ENCODE measurements at places on chromosomes 13 and 19.
A peak's percentile ranks its signal among the peaks of the same experiment; 100 is the strongest.

DNA sequence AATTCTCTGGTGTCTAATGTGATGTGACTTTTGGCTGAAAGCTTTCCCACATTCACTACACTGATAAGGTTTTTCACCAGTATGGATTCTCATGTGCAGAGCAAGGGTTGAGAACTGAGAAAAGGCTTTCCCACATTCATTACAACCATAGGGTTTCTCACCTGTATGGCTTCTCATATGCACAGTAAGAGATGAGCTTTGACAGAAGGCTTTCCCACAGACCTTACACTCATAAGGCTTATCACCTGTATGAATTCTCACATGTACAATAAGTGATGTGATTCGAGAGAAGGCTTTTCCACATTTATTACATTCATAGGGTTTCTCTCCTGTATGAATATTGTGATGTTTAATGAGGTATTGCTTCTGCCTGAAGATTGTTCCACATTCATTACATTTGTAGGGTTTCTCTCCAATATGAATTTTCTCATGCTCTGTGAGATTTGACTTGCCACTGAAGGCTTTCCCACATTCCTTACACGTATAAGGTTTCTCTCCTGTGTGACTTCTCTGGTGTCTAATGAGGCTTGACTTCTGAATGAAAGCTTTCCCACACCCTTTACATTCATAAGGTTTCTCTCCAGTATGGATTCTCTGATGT lies 14.0 kb downstream of the ZNF260 start:
- no peak for DNase-seq

- DNase-seq: no peak
These were observed 2.6 kb upstream of the CARD8 start for GRCh38 chr19:48258350-48258749.

DNA sequence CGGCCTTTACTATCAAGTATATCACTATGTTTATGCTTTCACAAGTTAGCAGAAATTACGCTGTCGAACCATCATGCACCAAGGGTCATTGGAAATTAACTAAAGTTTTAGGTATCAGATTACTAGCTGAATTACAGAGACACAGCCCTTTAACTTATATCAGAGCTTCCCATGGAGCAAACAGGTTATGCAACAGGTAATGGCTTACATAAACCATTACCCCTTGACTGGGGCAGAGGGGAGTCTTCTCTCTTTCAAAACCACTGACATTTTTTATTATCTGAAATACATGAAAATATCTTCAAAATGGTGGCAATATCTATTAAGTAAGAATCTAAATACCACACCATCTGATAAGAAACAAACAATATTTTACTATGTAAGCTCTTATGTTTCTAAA lies 1692.9 kb upstream of the SLC10A2 start:
- DNase-seq: no peak

GRCh38 chr13:97535614-97536013 lies 101.6 kb downstream of the RAP2A start:
- no peak for DNase-seq

GRCh38 chr13:111518161-111518792 lies 197.8 kb downstream of the TEX29 start:
- no peak for DNase-seq

DNA sequence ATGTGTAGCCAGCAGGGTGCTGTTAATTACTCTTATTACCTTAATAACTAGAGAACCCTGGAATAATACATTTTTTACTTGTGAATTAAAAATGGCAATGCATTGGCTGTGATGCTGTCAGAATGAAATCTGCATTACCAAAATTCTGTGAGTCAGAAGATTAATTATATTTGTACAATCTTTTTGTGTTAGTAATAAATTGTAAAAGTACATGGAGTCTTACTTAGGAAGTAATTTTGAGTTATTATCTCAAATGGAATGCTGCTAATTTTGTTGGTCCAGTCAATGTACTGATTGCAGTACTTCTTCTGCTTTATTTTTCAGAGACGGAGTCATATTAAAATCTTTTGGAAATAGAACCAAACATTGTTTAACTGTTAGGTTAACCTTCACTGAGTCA lies 152.0 kb upstream of the SLC10A2 start:
- DNase-seq: no peak

DNA sequence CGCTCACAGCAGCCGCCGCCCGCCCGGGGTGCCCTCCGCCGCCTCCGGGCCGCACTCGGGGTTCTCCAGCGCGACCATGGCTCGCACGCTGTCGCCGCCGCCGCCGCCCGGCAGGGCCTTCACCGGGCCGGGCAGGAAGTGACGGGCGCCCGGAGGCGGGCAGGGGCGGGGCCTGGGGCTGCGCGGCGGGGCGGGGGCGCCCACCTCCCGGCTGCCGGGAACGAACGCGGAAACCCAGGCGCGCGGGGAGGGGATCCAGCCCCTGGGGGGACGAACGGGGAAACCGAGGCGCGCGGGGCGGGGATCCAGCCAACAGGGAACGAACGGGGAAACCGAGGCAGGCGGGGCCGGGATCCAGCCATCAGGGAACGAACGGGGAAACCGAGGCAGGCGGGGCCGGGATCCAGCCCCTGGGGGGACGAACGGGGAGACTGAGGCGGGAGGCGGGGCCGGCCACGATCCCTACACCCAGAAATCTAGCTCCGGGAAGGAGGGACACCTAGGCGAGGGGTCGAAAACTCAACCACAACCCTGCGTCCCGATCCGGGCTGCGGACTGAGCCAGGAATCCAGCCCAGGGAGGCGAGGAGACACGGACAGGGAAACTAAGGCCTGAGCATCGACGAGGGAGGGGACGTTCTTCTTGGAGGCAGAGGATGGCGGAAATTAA lies at the start of gene R3HDM4:
Gene R3HDM4, minus strand, starts transcription at position 140 of the 669 bp plus-strand sequence. Its CDS starts 62 bp downstream, at position 78.
- DNase-seq: peak; percentile 71

DNA sequence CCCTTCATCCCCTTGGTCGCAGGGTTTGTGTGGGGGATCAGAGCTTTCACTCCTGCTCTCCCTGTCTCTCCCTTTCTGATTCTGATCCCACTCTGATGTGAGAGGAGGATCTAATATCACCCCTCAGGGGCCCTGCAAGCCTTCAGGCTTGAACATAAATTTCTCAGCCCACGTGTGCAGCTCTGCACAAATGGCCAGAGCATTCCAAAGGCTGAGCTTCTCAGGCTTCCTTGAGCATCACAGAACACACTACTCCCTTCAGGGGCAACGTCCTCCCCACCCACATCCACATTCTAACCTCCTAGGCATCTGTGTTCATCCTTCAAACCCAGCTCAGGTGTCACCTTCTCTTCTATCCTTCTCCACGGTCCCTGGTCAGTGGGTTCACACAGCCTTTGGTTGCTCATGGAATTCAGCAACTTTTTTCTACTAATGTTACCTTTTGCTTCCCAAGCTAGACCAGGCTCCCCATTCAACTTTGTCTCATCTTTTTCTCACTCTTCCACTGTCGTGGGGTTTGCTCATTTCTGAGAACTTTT lies 24.4 kb upstream of the DOCK9 start:
- DNase-seq: no peak

GRCh38 chr19:36256064-36256463 lies 41.2 kb downstream of the ZNF146 start:
- no peak for DNase-seq

- DNase-seq: no peak
These were observed 362.5 kb downstream of the TDRD3 start for GRCh38 chr13:60759499-60759898.

GRCh38 chr13:46962281-46962941 lies 65.6 kb upstream of the HTR2A start:
- DNase-seq: no peak

- no peak for DNase-seq
These were observed 7.0 kb downstream of the SBNO2 start for GRCh38 chr19:1166872-1167573.

DNA sequence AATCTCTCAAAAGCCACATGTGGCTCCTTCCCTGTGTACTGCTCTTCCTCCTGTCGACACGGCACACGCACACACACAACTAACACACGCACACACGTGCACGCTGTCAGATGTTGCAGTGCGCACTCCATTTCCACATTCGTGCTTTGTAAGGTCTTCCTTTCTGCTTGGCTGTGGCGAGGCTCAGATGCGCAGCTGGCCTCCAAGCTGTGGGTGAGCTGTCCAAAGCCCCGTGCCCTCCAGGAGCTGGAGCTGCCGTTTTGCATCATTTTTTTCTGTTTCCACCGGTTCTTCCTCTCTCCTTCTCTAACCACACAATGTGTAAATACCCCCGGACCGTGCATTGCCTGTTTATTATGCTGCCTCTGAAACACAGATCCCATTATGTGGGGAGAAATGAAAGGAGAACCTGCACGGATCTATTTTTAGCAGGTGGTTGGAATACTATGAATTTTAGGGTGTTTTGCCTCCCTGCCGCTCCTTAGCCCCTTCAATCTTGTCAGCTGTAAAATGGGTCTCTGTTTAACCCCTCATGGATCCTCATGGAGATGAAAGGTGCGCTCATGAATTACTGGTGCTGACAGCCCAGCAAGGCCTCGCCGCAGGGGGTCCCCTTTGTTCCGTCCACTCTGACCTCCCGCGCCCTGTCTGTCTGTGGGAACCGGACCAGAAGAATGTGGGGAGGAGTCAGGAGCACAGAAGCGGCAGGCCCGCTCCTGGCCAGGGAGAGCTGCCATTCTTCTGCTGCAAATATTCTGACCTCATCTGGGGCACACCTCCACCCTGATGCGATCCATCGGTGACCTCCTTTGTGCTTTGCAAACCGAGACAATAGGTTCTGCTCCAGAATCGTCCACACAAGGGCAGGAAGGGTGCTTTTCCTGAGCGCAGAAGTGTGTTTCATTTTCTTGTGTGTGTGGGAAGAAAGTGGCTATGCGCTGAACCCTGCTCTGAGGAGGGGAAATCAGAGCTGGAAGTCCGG lies 137.7 kb downstream of the SOX1 start:
- no peak for DNase-seq

DNA sequence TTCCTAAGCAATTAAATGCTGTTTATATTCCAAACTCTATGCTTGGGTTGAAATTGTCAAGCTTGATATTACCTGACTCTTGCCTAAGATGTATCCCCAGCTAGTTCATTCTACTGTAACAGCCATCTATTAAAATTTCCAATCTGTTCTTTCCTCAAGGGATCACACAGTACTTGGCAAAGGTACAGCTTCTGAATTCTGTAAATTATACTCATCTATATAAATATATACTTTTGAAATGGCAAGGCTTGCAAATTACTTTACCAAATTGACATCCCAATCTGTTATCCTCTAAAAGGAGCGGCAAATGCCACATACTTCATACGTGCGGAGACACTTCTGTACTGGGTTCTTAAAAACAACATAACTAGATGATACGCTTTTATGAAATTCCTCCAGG lies 330.2 kb downstream of the DNAJC15 start:
- DNase-seq: no peak

GRCh38 chr13:76672420-76672819 lies 213.8 kb downstream of the KCTD12 start:
- no peak for DNase-seq

DNA sequence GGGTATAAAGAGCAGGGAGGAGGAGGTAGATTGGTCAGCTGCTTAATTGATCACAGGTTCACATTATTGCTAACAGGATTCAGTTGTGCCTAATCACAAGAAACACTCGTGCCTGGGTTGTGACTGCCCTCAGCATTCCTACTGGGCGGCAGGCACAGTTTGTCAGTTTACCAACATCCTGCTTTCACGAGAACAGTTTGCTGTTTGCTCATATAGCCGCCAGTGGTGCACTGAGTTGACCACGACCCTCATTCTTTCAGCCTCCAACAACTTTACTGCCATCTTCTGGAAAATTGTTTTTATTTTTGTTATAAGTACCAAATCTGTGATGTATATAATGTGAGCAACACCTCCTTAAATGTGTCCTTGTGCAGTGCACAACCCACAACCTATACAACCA lies 16.2 kb upstream of the IFT88 start:
- DNase-seq: no peak

DNA sequence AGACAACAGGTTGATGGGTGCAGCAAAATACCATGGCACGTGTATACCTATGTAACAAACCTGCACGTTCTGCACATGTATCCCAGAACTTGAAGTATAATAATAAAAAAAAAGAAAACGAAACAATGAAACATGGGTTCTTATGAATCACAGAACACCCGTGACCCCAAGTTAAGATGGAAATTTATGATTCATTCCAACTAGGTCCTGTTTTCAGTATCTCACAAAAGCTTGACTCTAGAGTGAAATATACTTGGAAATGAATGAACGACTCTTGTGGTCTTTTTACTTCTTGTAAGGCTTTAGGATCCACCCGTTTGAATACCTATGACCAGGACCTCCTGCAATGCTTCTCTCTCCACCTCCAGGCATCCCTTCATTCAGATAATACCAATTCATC lies 3.5 kb upstream of the LILRB4 start:
- no peak for DNase-seq

DNA sequence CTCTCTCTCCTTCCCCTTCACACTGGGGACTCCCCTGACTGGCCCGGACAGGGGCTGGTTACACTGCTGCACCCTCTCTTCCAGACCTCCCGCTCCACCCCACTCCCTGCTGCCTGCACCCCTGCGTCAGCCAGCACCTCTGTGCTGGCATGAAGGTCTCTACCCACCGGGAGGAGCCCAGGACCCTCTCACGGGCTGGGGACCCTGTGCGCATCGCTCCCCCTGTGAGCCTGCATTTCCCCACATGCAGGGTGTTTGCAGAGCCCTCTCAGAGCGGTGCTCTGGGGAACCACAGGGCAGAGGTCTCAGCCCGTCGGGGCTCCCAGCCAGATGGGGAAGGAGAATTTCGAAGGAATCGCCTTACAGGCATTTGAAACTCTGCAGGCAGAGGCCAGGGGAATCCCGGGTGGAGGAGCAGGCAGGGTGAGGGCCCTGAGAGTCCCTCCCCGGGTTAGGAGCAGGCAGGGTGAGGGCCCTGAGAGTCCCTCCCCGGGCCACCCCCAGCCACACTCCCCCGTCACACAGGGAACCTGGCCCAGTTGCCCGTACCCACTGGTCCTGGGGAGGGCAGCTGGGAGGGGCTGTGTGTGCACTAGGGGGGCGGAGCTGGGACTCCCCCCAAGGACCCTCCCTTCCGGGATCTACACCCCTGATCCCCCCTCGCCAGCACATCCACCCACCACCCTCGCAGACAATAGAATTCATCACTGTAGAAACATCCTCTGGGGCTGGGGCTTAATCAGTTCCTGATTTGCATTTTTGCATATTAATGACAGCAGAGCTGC lies 16.3 kb upstream of the TCF3 start:
- DNase-seq: no peak

- no peak for DNase-seq
These were observed 43.0 kb downstream of the ZAR1L start for GRCh38 chr13:32272021-32272683.

GRCh38 chr19:16325641-16326400 lies 1.2 kb downstream of the KLF2 start:
- DNase-seq: no peak

- no peak for DNase-seq
These were observed 822 bp downstream of the ADPRHL1 start for GRCh38 chr13:113452466-113452865.

Data from stimulated activated CD8-positive, alpha-beta memory T cell treated with anti-CD3 and anti-CD28 coated beads, Interleukin-4, amount 100 ng/mL, for 4 hours (primary cell).